ENCODE measurements at places on chromosomes 4 and X.

- no peak for DNase-seq
These were observed 41.4 kb downstream of the NLGN4X start for GRCh38 chrX:6187256-6187655.

- DNase-seq, result no peak
These were observed 854 bp downstream of the RNF113A start for GRCh38 chrX:119870626-119871131.

GRCh38 chrX:15194146-15194545, 75.7 kb downstream of the ASB9 start:
- no peak for DNase-seq

DNA sequence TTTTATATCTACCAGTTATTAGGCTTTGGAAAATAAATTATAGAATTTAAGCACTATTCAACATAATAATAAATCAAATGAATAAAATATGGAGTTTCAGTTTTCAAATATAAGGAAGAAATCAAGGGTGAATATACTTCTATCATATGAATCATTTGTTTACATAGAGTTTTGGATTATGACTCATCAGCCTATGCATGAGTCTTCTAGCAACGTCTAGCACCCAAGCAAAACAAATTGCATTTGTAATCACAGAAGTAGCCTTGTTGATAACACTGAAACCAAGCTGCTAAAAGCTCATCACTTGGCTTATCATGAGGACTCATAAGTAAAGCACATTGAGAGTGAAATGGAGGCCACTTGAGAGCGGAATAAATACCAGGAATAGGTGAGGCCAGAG, 434.6 kb downstream of the PCDH11X start:
- DNase-seq, result no peak

- DNase-seq, result no peak
These were observed 42.2 kb upstream of the HGFAC start for GRCh38 chr4:3399277-3400194.

Measured in NCI-H774 (cell line).